ENCODE measurements at places on chromosomes 7 and 10. TPM values are rescaled to one million over a fixed set of nuclear protein-coding genes. Genes with fewer than 3 reads are reported as not detected.

The VAX1 gene
- total RNA-seq, result not detected

The COL26A1 gene
- total RNA-seq, result not detected

The OGDHL gene
- 0.47 TPM for total RNA-seq

The AQP1 gene
- total RNA-seq, result 1.4 TPM

The PHKG1 gene
- total RNA-seq, result 1.0 TPM

The MNX1 gene
- total RNA-seq, result not detected

The FAM25C gene
- not detected for total RNA-seq

The BZW2 gene
- total RNA-seq, result 42.0 TPM

The ITIH2 gene
- not detected for total RNA-seq

The ATOH7 gene
- not detected for total RNA-seq

The SYNPO2L gene
- total RNA-seq, result not detected

The OR2F2 gene
- not detected for total RNA-seq

The FANK1 gene
- 8.5 TPM for total RNA-seq

The RAPGEF5 gene
- total RNA-seq, result 0.95 TPM

The DYNC1I1 gene
- total RNA-seq, result 0.17 TPM

The DGKB gene
- total RNA-seq, result not detected

The CREM gene
- 24.5 TPM for total RNA-seq

The PRKCQ gene
- total RNA-seq, result under 0.01 TPM

The TAS2R38 gene
- not detected for total RNA-seq

Measured in bronchial smooth muscle cell (primary cell).